Naive thymus-derived CD4-positive, alpha-beta T cell (primary cell): ENCODE measurements at places on chromosomes 3 and 15.
A peak's percentile ranks its signal among the peaks of the same experiment; 100 is the strongest.

- DNase-seq, result peak; percentile 22
Observed at GRCh38 chr3:50708620-50709019, 33.9 kb downstream of the DOCK3 start.

DNA sequence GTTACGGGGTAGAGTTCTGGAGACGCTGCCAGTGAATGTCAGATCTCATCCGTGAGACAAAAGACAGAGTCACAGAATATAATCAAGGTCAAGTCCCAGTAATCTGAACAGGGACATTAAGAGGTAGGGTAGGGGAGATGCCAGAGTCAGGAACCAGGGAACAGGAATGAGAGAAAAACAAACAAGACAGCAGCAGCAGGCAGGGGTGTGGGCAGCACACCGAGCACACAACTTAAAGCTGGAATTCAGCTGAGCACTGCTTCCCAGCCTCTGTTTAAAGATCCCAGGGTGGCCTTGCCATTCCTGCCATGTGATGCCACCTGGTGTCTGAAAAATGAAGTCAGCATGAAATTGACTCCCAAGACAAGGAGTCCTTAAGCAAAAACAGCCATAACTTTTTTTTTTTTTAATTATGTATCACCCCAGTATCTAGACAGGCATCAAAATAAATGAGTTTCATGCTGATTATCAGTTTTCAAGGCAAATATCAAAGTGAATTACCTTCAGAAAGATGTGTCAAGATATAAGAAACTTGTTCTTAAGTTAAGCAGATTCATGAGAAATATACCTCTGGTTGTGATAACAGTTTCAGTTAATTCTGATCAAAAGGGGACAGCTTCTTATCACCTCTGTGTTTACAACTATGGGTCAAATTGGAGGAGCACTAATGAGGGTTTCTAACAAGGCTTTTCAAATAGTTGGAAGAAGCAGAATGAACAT lies 203.7 kb downstream of the SLC9A9 start:
- DNase-seq, result no peak

GRCh38 chr3:85041001-85041400 lies 82.2 kb downstream of the CADM2 start:
- no peak for DNase-seq

GRCh38 chr3:149455366-149455765 lies 19.1 kb upstream of the TM4SF4 start:
- no peak for DNase-seq

- no peak for DNase-seq
Observed at GRCh38 chr3:132555306-132556035, 41.6 kb upstream of the ACKR4 start.

GRCh38 chr15:59189241-59189640 lies 17.4 kb upstream of the LDHAL6B start:
- DNase-seq, result no peak

GRCh38 chr3:47377186-47377585 lies 3.6 kb upstream of the PTPN23 start:
- DNase-seq, result no peak

- no peak for DNase-seq
Observed at GRCh38 chr15:54462511-54462913, 484.3 kb downstream of the UNC13C start.

DNA sequence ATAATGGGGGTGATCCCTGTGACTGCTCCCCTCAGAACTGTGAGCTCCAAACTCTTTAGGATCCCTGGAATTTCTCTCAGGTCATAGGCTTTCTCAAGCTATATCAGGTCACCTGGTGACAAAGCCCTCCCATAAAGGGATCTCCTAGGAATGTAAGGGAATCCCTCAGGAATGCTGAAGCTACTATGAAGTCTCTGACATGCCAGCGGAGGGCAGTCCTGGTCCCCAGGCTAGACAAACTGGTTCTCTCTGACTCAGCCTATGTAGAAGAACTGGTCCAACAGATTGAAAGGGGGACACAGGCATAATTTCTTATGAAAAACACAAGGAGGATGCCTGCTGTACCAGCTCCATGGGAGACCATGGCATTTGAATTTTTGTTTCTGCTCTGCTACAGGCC lies 6.7 kb downstream of the LPCAT4 start:
- DNase-seq, result no peak

- DNase-seq, result no peak
Observed at GRCh38 chr3:69353503-69353902, 32.4 kb downstream of the FRMD4B start.
